ENCODE measurements at places on chromosomes 6 and 20.

DNA sequence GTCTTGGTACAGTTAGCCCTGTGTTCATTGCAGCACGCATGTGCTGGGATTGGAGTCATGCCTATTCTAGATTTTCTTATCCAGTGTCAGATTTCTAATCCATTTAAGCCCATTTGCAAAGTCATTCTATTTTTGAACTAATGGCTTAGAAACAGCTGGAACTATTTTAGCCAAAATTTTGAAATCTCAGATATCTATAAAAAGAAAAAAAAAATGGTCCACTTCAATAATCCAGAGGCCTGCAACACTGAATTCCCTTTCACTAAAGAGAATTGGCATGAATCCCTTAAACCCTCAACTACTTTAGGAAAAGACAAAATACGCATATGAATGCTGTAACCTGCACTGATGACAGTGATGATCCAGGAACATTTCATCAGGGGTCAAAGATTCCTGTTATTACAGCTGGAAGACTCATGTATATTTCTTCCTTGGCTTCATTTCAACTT lies 1.5 kb downstream of the COL21A1 start:
- DNase-seq = no peak

GRCh38 chr6:4883298-4883697 lies 107.1 kb downstream of the CDYL start:
- no peak for DNase-seq

DNA sequence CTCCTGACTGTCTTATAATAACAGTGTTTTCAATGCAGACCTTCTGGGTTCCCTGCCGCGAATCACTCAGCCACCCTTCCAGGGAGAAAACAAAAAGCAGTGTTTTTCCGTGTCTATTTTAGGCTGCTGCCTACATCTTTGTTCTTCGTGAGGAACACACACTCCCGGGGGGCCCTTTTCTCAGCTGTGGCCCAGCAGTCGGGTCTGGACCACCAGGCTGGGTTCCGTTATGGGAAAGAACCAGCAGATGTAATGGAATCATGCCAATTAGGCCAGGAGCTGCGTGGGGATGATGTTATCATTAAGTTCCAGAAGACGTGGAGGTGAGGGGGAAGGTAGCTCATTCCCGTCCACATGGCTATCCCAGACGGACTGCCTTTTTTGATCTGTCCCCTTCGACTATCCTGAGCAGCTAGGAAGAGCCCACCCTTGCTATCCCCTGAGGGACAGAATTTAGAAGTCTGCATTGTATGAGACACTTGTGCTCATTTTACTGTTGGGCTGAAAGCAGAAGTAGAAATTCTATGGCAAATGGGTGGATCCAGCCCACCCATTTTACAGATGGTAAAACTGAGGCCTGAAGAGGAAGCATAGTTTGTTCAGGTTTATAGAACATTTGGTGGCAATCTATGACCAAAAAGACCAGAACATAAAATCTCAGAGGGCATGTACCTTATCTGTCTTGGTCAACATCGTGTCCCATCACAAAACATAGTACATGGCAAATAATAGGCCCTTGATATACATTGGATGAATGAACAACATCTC lies 54.5 kb downstream of the KCNB1 start:
- no peak for DNase-seq

DNA sequence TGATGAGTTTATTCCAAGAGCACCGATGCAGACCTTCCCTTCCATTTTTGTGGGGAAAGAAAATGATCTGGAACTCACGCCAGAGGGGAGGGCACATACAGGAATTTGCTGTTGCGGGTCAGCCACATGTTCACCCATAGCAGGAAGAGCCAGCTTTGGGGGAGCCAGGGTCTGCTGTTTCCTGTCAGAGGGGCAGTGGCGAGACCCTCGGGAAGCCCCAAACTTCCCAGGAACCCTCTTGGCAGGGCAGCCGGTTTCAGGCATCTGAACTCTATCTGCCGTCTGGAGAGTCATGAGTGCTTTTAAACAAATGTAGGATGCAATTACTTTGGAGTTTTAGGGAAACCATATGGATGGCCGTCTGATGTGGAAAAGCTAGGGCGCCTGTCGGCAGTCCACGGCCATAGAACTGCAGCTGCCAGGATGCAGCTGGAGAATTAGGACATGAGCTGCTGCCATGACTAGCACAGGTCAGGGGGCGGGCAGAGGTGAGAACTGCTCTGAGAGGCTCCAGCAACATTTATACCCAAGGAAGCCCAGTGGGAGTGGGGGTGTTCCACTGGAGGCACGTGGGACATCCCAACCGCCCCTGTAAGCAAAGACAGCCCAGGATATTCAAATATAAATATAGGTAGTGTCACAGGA lies 14.8 kb upstream of the SERPINB9 start:
- DNase-seq = no peak

GRCh38 chr6:53611889-53612288 lies 53.7 kb downstream of the KLHL31 start:
- no peak for DNase-seq

GRCh38 chr6:63066055-63066704 lies 145.1 kb upstream of the FKBP1C start:
- peak; percentile 11 for DNase-seq

- DNase-seq = no peak
These were observed 171.6 kb downstream of the THBS2 start for GRCh38 chr6:169082093-169082492.

Data from WERI-Rb-1 (cell line).